ENCODE measurements at places on chromosomes 7 and 10.

DNA sequence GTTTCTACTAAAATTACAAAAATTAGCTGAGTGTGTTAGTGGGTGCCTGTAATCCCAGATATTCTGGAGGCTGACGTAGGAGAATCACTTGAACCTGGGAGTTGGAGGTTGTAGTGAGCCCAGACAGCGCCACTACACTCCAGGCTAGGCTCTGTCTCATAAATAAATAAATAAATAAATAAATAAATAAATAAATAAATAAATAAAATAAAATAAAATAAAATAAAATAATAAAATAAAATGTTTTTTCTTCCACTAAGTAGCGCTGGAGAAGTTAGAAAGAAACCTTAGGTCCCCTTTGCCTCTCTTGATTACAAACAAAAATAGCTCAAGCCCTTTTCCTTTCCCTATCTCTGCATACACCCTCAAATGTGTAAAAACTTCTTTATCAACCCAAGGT, 525.9 kb downstream of the IPMK start:
- no peak for DNase-seq

DNA sequence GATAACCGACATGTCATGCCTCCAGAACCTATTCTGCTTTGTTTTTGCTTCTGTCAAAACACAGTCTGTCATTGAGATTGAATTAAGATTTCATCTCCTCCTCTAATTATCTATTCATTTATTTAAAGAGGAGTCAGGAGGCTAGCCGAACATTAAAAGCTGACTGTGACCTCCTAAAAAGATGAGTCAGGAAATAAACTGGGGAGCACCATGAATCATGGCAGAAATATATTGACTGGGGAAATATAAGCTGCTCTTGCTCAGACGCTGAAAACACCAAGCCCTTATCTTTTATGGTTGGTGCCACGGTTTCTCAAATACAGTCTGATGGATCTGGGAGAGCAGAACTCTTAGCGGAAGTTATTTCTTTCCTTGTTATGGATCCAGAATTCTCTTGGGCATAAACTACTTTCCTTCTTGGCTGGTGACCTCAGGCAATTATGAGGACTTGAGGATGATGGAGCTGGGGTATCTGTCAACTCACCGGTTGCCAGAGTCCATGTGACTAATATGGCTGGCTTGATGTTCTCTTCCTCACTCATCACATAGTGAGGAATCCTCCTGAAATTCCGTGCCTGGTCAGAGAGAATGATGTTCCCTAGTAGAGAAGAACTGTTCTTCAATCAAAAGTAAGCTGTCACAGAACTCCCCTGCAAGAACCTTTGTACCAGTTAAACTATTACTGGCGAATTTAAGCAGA, 307.6 kb upstream of the PHYHIPL start:
- DNase-seq, result no peak

DNA sequence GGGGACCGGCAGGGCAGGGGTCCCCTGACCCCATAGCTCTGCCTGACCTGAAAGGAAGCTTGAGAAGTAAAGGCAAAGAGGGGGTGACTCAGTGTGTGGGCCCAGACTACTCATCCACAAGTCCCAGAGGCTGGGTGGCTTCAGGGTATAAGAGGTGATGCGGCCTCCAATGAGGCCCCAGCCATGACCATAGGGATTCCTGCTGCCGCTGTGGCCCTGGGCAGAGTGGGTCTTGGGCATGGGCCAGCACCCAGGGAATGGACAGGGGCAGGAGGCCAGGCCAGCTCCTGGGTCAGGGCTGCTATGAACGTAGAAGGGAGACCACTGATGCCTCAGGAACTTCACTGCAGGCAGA, 64.4 kb upstream of the EBF3 start:
- DNase-seq, result no peak

GRCh38 chr10:89392974-89393373, 551 bp downstream of the IFIT1 start:
- no peak for DNase-seq

GRCh38 chr10:67665491-67665890, 30.5 kb downstream of the CTNNA3 start:
- DNase-seq, result no peak
